Ovary (tissue), 10 donors: ENCODE measurements at places on chromosomes 5 and 9. TPM values are rescaled to one million over a fixed set of nuclear protein-coding genes. Genes with fewer than 3 reads are reported as not detected.

Gene SRD5A1
- 6.6 TPM for polyA plus RNA-seq

DNA sequence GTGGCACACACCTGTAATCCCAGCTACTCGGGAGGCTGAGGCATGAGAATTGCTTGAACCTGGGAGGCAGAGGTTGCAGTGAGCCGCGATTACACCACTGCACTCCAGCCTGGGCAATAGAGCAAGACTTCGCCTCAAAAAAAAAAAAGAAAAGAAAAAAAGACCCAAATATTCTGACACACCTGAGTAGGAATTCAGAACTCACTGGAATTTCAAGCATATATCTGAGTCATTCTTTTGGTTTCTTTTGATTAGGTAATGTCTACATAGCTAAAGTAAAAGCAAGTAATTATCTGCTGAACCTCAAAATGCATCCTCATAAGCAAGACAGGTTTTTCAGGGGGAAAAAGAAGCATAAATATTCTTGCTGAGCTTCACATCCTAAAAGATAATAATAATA lies 35.9 kb downstream of the ANKRD31 start:
- H3K27me3 ChIP-seq: no peaks in the 10 kb centered on the region
- H3K27ac ChIP-seq: no peak overlapping the region
- H3K4me1 ChIP-seq: no peaks in the 10 kb centered on the region
- H3K4me3 ChIP-seq: no peak overlapping the region
- no peaks in the 10 kb centered on the region for H3K36me3 ChIP-seq

GRCh38 chr5:79236362-79236969 lies 535 bp downstream of the JMY start:
- DNase-seq: no peak
- H3K36me3 ChIP-seq: no peaks in the 10 kb centered on the region
- no peaks in the 10 kb centered on the region for H3K27me3 ChIP-seq

GRCh38 chr9:115373000-115373709 lies 255.2 kb upstream of the TNC start:
- DNase-seq: no peak
- H3K4me3 ChIP-seq: no peak overlapping the region
- H3K27me3 ChIP-seq: no peaks in the 10 kb centered on the region
- no peaks in the 10 kb centered on the region for H3K36me3 ChIP-seq
- H3K4me1 ChIP-seq: no peaks in the 10 kb centered on the region
